ENCODE measurements at places on chromosomes 7 and 10.
A peak's percentile ranks its signal among the peaks of the same experiment; 100 is the strongest.

GRCh38 chr10:27820637-27821036, 75.0 kb upstream of the MKX start:
- no peak for DNase-seq

- no peak for DNase-seq
These were observed 20.5 kb downstream of the FBH1 start for GRCh38 chr10:5910323-5911100.

DNA sequence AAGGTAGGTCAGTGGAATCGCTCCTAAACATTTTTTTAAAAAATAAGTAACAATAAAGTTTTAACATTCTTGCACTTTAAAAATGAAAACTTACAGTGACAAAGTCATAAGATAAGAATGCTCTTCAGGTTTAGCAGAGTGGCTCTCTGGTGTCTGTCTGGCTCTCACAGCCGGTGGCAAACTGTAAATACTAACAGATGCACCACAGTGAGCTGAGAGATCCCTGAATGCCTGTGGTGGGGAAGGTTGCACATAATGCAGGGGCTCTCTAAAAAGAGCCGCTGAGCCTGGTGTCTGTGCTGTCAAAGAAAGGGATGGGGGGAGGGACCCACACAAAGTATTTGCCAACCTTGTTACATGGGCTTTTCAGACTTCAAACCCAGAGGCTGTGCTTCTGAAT, 498.3 kb downstream of the CCSER2 start:
- DNase-seq: no peak

GRCh38 chr7:33066771-33067170, 4.2 kb upstream of the NT5C3A start:
- no peak for DNase-seq

- peak; percentile 0 for DNase-seq
These were observed 220.5 kb downstream of the DNAJB6 start for GRCh38 chr7:157557263-157557662.

GRCh38 chr7:44769376-44769775, 20.7 kb downstream of the ZMIZ2 start:
- DNase-seq: no peak

GRCh38 chr7:80781561-80781979, 137.3 kb downstream of the SEMA3C start:
- DNase-seq: no peak

DNA sequence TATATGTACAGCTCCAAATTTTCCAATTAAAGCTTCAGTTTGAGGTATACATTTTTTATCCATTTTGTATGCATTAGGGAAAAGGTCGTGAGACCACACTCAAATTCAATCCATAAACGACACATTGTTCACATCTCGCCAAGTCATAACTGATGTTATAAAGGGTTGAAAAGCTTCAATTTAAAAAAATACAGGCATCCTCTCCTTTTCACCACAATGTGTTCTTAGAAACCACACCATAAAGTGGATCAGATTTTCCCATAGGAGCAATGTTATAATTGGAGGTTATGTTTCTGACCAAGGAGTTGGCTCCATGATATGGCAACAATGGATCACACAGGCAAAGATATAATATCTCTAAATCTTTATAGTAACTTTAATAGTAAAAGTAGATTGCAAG, 663.6 kb downstream of the PARD3 start:
- DNase-seq: no peak

GRCh38 chr10:132281915-132282666, 25.7 kb downstream of the STK32C start:
- DNase-seq: no peak

- DNase-seq: no peak
These were observed 176.9 kb upstream of the ZWINT start for GRCh38 chr10:56537984-56538383.

GRCh38 chr7:113087071-113087998, 708 bp upstream of the GPR85 start:
- no peak for DNase-seq

DNA sequence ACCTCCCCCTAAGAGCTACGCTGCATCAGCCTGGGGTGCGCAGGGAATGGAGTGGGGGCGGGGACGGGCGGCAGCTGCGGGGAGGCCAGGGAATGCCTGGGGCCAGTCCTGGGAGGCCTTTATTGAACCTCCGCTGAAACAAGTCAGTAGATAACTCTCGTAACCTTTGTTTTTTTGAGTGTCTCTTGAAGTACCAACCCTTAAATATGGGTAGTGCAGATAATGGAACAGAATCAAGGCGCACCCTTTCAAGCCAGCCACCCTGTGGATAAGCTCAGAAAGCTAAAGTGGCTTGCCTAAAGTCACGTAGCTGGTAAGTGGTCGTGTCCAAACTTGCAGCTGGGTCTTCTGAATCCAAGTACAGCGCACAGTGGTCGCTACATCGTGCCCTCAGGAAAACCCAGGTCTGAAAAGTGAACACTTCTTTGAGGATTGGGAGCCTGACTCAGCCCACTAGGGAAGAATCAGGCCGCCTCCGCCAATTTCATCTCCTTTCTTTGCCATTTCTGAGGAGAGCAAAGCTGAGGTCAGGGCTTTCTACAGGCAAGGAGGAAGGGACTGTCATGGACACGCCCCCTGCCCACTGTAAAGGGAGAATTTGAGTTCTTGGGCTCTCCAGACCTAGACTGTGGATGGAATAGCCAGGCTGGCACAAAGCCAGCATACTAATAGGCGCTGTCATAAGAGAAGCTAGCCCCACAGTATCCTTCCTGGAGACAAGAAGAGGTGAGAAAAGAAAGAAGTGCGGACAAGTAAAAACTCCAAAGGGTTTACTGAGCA, 3.2 kb upstream of the EGR2 start:
- DNase-seq: no peak

- DNase-seq: no peak
These were observed 3.3 kb downstream of the EPHA1 start for GRCh38 chr7:143405173-143406001.

DNA sequence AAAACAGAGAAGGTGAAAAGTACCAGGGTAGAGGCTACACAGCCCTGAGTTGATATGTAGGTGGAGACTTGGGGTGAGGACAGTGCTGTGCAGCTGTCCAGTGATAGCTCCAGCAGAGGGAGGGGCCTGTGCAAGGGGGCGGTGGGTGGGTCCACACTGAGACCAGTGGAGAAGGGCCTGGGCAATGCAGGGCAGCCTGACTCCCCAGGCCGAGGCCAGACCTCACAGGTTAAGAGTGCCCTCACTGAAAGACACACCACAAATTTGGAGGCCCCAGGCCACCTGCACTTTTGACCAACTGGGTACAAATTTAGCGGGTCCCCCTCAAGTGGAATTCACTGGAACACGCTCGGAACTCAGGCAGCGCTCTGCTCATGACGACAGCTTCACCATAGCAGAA, 6.7 kb upstream of the RASGEF1A start:
- DNase-seq: no peak

DNA sequence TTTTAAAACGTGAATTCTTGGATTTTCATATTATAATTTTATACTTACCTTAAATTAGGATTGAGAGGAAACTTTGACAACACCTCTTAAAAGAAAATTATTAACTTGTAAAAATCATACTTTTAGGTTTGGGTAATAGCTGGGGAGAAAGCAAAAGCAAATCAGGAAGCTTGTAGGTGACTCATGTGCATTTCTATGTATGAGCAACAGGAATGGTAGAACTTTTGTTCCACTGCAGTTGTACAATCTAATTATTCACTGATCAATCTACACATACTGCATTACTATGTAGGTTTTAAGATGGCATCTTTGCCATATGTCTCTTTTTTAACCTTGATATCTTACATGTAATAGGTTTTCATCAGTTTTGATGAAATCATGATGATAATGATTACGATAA, 223.2 kb downstream of the PRKG1 start:
- DNase-seq: no peak

- DNase-seq: no peak
These were observed 349.9 kb downstream of the KCNMA1 start for GRCh38 chr10:77287647-77288120.

DNA sequence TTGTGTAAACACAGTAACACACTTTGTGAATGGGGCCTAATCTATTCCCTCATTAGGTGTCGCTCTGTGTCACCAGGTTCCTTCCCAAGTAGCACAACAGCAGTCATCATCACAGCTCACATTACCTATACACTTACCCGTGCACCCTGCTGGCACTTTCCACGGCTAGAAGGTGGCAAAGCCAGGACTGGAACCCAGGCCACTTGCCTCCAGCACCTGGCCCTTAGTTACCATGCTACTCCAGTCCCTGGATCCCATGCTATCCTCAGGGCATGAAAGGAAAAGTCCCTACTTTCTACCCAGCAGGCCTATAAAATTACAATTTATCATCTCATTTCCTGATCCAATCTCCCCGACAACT, 18.4 kb downstream of the SMURF1 start:
- DNase-seq: no peak

- no peak for DNase-seq
These were observed 186.7 kb upstream of the KLF6 start for GRCh38 chr10:3971713-3972112.

DNA sequence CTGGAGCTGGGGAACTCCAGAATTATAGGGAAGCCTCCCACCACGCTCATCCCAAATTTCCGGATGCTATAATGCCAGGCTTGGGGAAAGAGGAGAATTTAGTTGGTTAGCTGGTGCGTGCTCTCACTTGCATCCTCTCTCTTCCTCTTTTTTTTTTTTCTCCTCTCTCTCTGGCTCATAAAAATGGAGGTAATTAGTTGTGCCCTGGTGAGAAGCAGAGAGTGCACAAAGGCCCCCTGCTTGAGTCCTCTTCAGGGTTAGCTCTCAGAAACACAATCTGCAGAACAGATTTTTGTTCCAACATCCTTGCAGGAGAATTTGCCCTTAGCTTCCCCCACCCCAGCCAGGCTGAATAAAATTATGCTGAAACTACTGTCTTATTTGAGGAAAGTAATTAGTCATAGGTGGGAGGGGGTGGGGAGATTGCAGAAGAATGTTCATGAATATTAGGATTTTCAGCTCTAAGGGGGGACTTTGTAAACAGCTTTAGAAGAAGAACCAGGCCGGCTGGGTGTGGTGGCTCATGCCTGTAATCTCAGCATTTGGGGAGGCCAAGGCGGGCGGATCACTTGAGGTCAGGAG, 7.6 kb downstream of the SERPINE1 start:
- no peak for DNase-seq

DNA sequence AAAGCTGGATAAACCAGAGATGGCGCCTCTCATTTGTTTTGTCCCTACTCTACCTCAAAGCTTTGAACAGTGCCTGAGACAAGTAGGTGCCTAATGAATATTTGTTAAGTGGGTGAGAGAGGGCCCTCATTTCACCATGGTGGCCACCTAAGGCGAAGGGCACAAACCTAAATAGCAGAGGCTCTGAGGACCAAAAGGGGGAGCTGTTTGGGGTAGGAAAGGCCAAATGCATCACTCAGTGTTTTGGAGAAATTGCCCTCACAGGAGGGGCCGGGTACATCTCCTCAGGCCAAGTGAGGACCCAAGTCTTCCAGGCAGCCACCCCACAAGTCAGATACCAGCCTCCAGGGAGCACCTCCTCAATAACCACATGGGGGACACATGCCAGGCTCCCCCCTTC, 14.0 kb downstream of the IMPDH1 start:
- DNase-seq: no peak

DNA sequence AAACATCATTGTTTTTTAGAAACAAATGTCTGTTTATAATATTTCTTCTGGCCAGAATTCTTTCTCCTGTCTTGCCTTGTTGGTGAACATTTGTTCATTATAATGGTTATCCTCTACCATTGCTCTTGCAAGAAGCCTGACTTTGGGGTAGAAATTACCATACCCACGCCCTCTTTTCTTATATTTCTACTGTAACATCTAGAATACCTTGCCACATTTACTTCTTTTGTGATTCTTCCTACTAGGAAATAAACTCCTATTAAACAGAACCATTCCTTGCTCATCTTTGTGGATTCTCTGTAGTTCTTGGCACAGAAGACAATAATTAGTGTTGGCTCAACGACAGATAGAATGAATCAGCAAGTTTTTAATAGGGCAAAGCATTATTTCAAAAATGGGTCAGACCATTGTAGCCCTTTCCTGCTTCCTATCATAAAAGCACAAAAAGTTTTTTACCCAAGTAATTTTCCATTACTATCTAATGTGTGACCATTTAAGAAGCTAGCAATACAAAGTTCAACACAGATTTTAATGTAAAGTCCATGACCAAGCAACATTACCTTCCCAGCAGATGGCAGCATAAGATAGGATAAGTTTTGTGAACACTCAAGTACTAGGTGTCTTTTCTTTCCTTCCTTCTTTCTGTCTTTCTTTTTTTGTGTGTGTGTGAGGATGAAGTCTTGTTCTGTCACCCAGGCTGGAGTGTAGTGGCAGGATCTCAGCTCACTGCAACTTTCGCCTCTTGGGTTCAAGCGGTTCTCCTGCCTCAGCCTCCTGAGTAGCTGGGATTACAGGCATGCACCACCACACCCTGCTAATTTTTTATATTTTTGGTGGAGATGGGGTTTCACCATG, 270.4 kb downstream of the HGF start:
- no peak for DNase-seq

DNA sequence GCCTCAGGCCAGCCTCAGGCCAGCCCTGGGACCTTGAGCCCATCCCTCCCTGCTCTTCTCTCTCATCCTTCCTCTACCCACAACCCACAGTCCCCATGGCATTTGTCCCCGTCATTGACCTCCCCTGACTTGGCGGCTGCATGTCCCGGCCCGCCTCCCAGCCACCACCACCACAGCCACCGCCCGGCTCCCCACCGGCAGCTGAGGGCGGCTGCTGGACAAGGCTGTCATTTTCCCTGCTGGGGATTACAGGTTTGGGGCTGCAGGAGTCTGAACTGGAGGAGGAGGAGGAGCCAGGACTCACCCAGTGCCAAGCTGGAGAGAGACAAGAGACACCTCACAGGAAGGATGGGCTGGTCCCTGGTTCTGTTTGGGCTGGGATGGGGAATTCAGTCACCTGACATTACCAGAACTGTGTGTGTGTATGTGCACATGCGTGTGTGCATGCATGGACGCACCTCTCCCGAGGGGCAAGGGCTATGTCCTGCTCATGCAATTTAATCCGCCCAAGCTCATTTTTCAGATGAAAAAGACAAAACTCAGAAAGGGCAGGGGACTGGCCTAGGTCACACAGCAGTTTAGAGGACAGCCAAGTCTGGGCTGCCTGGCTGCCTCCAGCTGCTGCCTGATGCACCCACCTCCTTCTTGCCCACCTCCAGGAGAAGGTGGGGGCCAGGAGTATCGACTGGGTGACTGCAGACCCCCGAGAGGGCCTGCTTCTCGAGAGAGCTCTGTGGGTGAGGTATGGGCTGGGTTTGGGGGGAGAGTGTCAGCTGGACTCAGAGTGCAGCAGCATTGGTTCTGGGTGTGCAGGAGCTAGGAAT, 113.1 kb downstream of the ZMIZ1 start:
- no peak for DNase-seq

DNA sequence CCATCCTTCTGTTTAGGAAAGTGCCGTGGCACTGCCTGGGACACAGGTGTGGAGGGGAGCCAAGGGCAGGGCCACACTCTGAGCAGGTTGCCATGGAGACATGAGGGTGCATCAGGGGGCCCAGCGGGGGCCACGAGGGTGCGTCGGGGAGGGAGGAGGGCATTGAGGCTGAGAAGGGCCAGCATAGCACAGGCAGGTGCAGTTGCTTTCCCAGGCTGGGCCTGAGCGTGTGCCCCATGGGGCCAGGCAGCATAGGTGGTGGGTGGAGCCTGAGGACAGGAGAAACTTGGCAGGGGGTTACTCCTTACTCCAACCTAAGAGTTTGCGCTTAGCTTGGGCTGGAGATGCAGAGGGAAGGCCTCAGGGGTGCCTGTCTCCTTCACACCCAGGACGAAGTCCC, 15.2 kb downstream of the YKT6 start:
- no peak for DNase-seq

All from activated gamma-delta T cell treated with Interleukin-2 at 50 U/mL for 16 hours (primary cell).